HepG2 (cell line): ENCODE measurements at places on chromosomes 13 and 19. TPM values are rescaled to one million over a fixed set of nuclear protein-coding genes. Genes with fewer than 3 reads are reported as not detected.

Gene RASAL3
- not detected in 2 replicates for total RNA-seq

Gene ZNF878
- 5.2 and 6.4 TPM in 2 replicates for total RNA-seq

GRCh38 chr13:60663788-60664187 lies 266.8 kb downstream of the TDRD3 start:
- H3K36me3 ChIP-seq: no peaks in the 10 kb centered on the region
- H3K27me3 ChIP-seq: no peaks in the 10 kb centered on the region
- no peaks in the 10 kb centered on the region for H3K4me1 ChIP-seq
- H3K4me3 ChIP-seq: no peak overlapping the region

GRCh38 chr13:50419896-50420295 lies 404.7 kb downstream of the KCNRG start:
- no peak overlapping the region for H3K27ac ChIP-seq
- no peak overlapping the region for H3K4me3 ChIP-seq
- no peak for DNase-seq
- H3K4me1 ChIP-seq: peaks cover 10% of the 10 kb centered on the region; the same call in 1 of the 2 replicates
- no peaks in the 10 kb centered on the region for H3K27me3 ChIP-seq
- H3K36me3 ChIP-seq: peaks cover 24% of the 10 kb centered on the region; the same call in 2 of the 3 replicates

GRCh38 chr19:7748756-7749155 lies 1.4 kb upstream of the CD209 start:
- H3K27me3 ChIP-seq: peaks cover 13% of the 10 kb centered on the region; the same call in 1 of the 3 replicates
- H3K27ac ChIP-seq: no peak overlapping the region
- H3K4me1 ChIP-seq: no peaks in the 10 kb centered on the region
- no peaks in the 10 kb centered on the region for H3K36me3 ChIP-seq
- no peak overlapping the region for H3K4me3 ChIP-seq
